ENCODE measurements at places on chromosomes 1 and 21.

- no peak for DNase-seq
These were observed 73.1 kb downstream of the VPS13D start for GRCh38 chr1:12302798-12303447.

GRCh38 chr21:43300496-43301408 lies 126.2 kb downstream of the SIK1 start:
- no peak for DNase-seq

DNA sequence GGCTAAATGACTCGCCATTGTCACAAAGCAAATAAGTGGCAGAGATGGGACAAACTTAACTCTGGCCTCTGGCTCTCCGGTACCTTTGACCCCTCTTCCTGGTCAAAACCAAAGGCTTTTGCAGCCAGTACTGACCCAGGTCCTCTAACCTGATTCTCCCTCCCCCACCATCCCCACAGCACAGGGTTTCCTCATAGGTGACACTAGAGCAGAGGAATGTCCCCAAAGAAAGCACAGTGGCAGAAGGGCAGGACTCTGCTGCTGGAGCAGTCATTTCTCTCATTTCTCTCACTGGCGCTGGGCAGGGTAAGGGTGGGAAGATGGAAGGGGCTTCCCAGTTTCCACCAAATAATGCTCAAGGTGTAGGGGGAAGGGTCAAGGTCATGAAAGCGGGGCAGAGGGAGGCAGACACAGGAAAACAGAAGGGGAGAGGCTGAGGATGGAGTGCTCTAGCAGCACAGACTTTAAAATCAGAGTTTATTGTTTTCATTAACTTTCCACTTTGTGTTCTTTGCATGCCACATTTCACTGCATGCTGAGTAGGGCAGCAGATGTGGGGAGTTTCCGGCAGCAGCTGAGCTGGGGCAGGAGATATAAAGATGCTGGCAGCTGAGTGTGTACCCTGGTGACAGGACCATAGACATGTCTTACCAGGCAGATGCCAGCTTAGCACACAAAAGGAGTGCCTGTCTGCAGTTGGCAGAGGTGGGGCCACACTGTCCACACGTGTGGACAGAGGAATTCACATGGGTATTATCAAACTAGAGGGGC lies 80.5 kb downstream of the FAM78B start:
- no peak for DNase-seq

GRCh38 chr1:231207437-231207836 lies 33.6 kb upstream of the GNPAT start:
- DNase-seq = no peak

DNA sequence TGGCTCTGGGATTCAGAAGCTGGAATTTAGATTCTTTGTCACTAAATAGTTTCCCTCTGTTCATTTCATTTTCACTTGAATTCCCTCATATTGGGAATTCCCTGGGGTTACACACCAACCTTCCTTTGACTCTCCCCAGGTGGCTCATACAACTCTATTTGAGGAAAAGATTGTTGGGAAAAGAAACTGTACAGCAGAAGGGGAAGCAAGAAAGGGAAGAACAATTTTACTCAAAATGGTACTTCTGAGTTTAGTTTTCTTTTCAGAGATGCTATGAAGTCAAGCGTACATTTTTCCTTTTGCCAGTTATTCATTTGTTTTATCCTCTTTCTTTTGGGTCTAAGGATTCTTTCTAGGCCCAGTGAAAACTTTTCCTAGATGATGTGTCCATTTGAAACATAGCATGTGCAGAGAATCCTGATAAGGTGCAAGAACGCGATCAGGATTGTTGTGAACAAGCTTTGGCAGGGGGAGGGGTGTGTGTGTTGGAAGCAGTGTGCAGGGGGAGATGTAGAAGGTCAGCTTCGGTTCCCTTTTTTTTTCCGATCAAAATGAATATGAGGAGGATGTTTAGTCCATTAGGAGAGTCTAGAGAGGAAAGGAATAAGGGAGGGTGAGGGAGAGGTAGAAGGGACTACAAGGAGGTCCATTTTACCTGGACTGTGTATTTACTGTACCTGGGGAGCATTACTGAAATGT lies 26.8 kb upstream of the CD1D start:
- DNase-seq = no peak

DNA sequence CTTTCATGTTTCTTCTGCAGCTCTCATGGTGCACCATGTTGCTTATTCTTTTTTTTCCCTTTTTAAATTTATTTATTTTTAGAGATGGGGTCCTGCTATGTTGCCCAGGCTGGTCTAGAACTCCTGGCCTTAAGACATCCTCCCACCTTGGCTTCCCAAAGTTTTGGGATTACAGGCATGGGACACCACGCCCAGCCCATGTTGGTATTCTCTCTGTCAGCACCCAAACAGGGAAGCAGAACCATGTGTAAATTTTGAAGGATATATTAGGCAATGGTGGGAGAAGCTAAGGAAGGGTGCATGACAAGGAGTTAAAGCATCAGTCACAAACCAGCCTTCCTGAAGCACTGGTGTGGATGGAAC lies 39.6 kb upstream of the ENAH start:
- DNase-seq = no peak

DNA sequence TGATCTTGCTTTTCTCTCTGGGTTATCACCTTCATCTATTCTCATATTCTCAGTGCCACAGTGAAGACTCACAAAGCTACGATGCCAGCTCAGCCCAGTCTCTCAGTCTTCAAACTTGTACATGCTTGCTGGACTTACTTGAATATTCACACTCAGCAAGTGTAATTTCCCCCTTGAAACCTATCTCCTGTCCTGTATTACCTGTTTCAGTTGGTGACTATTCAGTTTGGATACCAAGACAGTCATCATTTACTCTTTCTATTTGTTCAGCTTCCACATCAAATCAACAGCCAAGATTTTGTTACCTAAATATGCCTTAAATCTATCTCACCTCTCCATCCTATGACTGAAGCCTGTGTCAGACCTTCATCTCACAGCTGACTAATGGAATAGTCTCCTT lies 209.7 kb downstream of the LRRC7 start:
- no peak for DNase-seq

DNA sequence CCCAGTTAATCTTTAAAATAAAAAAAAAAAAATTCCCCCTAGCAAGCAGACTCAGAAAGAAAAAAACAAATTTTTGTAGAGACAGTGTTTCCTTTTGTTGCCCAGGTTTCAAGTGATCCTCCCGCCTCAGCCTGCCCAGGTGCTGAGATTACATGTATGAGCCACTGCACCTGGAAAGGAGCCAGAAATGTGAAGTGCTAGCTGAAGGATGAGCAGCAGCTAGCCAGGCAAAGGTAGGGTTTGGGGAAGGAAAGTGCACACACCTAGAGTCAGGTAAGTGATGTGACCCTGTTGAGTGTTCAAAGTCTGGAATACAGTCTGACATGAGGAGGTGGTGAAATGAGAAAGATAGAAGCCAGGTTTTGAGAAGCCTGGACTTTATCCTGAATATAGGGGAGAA lies 1.7 kb downstream of the AKR1A1 start:
- no peak for DNase-seq

DNA sequence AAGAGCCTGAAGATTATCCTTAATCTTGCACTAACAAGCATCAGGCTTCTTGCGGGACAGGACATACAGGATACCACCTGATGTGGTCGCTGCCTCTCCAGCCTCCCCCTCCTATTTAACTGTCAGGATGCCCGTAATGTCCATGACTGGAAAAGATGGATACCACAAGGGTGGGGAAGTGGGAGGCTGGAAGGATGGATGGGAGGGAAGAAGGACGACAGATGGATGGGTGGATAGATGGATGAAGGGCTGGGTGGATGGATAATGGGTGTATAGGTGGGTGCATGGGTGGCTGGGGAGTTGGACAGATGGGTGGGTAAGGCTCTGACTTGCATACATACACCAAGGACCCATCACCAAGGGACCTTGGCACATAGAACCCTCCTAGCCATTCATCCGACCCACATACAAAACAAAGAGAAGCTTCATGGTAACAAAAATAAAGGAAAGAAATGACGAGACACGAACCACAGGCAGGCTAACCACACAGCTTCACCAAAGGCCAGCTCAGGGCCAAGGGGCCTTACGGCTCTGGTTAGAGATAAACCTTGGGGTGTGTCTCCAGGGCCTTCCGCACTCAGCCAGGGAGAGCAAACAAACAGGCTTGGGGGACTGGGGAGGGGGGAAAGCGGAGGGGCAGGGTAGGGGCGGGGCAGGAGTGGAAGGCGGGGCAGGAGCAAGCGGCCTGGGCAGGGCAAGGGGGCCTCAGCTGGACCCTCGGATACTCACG lies 50.5 kb downstream of the HSPG2 start:
- no peak for DNase-seq

DNA sequence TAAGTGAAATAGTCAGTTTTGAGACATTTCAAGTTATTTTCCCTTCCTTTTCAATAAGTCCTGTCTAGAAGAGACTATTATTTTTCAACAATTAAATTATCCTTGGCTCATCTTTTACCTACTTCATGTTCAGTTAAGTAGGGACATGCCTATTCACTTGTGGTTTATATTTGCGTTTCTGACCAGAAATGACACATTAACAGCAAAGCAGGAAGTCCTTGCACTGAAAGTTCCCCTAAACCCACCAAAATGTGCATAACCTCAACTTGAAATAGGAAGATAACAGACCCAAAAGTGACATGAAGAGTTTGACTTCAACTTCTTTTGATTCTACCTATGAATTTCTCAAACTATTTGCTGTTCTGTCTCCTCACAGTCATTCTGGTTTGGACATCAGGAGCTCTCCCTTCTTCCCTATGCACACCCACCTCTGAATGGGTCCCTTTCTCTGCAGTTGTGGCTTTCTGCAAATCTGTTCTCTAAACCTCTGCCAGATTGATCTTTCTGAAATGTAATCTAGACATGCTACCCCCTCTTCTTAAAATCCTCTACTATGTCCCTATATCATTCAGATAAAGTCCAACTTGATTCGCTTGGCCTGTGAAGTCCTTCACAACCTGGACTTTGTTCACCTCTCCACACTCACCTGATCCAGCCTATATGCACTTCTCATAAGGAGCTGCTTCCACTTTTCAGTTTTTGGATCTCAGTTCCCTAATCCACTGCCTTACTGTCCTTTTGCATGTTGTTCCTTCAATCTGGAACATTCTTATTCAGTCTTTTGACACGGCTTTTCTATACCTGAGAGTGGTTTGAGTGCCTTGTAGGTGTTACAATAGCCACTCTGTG lies 661.5 kb upstream of the ADGRL4 start:
- DNase-seq = no peak

DNA sequence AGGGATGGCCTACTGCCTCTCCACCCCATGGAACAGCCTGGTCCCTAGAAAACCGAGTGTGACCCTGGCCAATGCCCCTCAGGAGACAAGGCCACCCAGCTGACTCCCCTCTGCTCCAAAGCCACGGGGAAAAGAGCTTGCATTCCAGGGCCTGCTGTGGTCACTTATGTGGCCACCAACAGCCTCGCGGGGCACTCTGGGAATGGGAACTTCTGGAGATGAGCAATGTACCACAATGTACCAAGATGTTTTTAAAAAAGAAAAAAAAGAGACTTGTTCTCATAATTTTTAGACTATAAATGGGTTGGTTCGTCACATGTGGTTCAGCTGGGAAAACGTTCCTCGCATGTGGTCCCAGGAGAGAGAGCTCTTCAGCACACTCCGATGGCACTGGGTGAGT lies 62.8 kb downstream of the SLC66A1 start:
- DNase-seq = no peak

GRCh38 chr1:161082996-161083747 lies 6.2 kb downstream of the NECTIN4 start:
- DNase-seq = no peak

GRCh38 chr1:3717715-3718601 lies 34.3 kb upstream of the CCDC27 start:
- no peak for DNase-seq

DNA sequence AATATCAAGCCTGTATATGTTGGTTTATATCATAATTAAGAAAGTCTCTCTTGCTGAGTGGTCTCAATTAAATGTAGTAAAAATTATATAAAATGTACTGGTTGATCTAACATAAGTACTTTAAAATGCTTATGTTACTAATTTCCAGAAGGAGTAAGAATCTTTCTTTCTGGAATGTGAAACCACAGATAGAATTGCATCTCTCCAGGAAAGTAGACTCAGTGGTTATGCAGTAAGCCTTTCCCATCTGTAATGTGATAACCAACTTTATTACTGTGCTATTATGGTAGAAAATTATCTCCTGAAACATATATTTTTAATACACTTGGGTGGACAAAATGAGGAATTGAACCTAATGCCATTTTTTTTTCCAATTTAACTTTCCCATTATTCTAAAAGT lies 8.9 kb upstream of the RALGPS2 start:
- DNase-seq = no peak

DNA sequence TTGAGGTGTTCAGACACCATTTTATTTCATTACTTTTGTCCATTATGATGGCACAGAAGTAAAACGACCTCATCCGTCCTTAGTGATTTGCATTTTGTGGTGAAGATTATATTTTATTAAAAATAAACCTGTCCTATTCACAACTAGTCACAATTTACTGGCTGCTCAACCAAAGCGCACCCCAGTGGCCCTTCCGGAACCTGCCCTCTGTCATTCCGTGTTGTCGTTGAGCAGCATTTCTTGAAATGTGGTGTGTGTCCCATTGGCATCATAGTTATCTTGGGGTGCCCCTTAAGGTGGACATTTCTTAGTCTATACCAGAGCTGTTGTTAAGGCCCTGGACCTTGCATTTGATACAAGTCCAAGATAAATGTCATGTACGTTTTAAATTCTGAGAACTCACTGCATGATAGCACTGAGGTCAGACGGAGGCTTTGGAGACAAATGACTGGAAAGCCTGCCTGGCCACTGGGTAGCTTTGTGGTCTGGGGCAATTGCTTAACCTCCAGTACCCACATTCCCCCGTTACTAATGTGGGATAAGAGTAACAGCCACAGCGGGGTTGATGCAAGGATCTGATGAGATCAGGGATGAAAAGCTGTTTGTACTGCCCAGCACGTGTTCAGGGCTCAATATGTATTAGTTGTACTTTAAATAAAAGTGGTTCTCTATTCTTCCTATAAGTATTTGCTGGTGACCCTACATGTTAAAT lies 36.2 kb downstream of the BACH1 start:
- no peak for DNase-seq

DNA sequence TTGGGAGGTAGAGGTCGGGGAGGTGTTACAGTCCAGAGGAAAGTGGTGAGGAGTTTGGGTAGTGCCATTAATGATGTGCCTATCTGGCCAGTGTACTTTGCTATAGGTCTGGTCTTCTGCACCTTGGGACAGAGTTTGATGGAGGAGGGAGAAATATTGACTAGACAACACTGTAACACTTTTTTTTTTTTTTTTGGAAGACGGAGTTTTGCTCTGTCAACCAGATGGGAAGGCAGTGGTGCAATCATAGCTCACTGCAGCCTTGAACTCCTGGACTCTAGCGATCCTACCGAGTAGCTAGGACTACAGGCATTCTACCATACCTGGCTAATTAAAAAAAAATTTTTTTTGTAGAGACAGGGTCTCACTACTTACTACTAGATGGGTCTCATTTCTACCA lies 1.9 kb downstream of the SCP2 start:
- no peak for DNase-seq

GRCh38 chr1:43451701-43452532 lies 1.8 kb downstream of the HYI start:
- no peak for DNase-seq

DNA sequence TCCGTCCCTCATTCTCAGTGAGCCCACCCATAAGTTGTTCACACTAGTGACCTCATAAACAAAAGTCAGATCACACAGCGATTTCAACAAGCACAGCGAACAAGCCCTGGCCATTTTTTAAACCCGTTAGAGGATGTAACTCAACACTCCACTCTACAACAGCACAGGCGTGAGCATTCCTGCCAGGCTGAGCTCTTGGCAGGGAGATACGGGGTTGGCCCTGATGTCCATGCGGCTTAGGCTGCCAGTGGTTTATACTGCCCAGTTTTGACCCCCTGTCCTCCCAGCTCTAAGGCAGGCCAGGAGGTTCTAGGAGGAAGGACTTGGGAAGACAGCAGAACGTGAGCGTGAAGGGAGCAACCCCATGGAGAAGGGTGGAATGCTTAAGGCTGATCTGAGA lies 35.0 kb downstream of the PARP1 start:
- no peak for DNase-seq
